Dorsolateral prefrontal cortex (tissue), 122 donors: ENCODE measurements at places on chromosomes 2 and 18.

GRCh38 chr2:40559175-40559574 is 107.3 kb upstream of the SLC8A1 start:
- DNase-seq = no peak

DNA sequence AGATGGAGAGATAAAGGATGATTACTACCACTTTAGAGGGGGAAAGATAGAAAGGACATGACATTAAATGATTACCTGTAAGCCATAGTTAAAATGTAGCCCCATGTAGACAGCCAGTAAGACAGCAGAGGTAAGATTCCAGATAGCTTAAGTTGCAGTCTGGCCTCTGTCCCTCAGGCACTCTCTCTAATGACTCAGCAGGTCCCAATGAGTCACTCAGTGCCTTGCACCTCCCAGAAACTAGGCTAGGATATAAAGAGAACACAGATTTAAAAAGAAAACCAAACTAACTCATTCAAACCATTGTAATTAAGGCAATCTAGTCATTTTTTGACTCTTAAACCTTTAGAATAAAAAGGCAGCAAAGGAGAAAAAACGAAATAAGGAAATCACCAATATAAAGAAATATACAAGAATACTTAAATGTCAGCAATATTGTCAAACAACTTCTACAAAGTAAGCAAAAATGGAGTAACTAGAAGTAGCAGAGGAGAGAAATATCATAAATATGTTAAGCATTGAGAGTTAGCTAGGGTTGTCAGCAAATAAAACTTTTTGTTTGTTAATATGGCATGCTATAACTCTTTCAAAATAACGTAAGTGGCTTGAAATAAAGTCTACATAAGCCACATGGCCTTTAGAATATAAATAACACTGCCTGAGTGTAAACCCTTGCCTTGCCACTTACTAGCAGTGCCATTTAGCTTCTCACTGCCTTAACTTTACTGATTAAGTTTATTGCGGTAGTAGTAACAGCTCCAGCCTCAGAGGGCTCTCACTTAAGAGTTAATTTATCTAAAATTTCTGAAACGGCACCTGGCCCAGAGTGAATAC is 48.5 kb downstream of the SOCS6 start:
- DNase-seq = no peak

- DNase-seq = no peak
These were observed 34.3 kb upstream of the TXNDC2 start for GRCh38 chr18:9851511-9851910.

DNA sequence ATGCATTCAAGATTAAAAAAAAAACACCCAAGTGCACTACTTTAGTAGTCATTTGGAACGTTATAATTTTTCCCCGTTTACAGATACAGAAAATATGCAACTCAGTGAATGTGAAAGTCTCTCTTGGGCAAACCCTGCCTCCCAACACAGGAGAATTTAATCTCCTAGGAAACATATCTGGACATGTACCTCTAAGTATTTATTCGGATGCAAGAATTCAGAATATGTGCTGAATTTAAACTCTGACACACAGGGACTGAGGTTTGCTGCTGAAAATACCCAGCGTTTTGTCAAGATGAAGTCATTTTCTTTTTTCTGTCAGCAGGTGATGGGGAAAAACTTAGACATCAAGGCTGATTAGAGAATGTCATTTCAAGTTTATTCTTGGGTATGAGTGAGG is 105.4 kb downstream of the ACKR3 start:
- DNase-seq = no peak

DNA sequence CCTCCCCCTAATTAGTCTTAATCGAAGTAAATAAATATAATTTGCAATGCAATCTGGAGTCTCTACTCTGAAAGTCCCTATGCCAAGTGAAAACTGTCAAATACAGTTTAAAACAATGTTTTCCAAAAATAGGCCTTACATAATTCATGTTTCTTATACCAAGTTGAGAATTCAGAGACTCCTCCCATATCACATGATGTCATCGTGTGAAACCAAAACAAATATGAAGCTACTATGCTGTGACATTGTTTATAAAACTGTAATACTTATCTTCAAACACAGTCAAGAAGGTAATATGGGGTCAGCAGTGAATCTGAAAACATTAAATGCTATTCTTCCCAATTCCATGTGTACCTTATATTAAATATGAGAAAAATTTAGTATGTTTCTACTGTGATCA is 940.2 kb upstream of the FANCL start:
- DNase-seq = no peak

DNA sequence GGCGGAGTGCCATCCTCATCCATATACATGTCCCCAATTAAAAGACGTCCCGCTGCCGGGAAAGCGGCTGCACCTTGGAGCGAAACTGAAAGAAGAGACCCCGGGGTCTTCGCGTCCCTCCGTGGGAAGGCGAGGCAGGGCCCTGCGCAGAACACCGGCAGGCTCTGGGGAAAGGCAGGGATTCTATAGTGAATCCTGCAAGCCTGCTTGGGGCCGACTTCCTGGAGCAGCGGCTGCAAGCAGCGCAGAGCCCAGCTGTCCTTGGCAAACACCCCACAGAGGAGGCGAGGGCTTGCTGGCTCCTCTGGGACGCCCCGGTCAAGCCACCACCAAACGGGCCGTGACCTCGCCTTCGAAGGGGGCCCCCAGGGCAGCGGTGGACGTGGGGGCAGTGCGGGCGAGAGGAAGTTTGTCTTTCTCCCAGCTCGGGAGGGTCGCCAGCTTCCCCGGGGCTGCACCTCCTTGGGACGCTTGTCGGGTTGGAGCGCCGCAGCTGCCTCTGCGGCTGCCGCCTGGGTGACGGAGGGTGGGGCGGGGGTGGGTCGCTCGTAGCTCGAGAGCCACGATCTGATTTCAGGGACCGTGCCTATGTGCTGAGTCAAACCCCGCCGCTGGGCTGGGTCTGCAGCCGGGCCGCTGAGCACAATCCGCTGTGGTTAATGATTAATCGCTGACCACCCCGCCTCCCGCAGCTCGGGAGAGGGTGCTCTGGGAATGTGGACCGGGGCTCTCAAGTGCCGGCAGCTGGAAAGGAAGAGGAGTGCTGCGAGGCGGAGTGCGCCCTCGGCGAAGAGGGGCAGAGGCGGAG is 486 bp upstream of the GPR39 start:
- peak; percentile 57 for DNase-seq

GRCh38 chr2:28821295-28821958 is 10.8 kb downstream of the SPDYA start:
- DNase-seq = no peak

- no peak for DNase-seq
These were observed 55.7 kb downstream of the PTPN2 start for GRCh38 chr18:12828116-12829051.

- DNase-seq = no peak
These were observed 57.5 kb downstream of the INSIG2 start for GRCh38 chr2:118145806-118146205.

GRCh38 chr2:136178941-136179601 is 61.1 kb upstream of the CXCR4 start:
- no peak for DNase-seq

- no peak for DNase-seq
These were observed 3.5 kb upstream of the ADNP2 start for GRCh38 chr18:80105369-80106167.
